M059J (cell line): ENCODE measurements at places on chromosomes 13 and 19.

GRCh38 chr19:16208847-16209665, 11.3 kb downstream of the AP1M1 start:
- DNase-seq: no peak

DNA sequence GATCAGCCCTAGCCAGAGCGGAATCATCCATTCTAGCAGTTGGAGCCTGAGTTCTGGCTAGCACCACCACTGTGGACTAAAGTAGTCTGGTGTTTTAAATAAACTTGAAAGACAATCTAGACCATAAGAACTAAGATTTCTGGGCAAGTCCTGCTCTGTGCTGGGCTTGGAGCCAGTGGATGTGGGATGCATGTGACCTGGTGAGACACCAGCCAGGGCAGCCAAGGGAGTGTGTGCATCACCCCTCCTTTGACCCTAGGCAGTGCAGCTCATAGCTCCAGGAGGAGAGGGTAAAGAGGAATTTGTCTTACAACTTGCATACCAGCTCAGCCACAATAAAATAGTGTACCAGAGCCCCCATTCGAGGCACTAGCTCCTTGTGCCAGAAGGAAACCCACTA, 21.0 kb downstream of the ITGBL1 start:
- DNase-seq: peak; percentile 89

GRCh38 chr13:32234914-32235313, 80.2 kb downstream of the ZAR1L start:
- DNase-seq: peak; percentile 38

DNA sequence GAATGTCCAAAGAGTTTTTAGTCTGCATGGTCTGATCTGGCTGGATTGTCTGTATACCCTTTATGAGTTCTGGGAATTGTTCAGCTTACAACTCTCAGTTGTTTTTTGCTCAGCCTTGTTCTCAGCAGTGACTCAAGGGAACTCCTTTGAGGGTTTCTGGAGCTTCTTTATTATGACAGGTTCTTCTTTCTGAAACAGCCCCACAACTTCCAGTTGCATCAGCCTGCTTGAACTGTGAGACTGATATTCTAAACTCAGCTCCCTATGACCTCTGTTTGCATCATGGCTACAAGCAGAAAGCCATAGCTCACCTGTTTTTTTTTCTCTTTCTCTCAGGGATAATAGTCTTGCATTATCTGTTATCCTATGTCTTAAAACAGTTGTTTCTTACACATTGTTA, 85.0 kb downstream of the TDRD3 start:
- DNase-seq: no peak

DNA sequence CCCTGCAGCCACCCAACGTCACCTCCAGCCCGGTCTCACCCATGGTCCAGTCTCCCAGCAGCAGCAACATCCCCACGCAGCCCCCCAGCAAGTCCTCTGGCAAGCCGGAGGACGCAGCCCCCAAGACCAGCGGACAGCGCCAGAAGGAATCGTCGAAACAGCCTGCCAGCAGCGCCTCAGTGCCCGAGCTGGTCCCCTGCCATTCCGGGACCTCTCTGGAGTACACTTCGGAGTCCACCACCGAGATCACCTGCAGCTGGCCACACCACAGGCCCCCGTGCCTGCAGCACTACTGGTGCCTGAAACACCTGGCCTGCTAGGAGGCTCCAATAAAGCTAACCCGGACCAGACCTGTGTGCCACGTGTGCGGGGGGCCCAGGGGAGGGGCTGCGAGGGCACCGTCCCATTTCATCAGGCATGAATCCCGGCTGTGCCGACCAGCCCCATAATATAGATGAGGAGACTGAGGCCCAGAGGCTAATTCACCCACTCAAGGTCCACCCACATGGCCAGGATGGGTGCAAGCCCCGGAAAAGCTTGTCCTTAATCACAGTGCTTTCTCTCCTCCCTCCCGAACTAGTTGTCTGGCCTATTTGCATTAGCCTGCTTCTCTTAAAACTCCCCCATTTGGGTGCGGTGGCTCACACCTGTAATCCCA, 6.7 kb downstream of the REEP6 start:
- DNase-seq: no peak

- DNase-seq: no peak
Measured at GRCh38 chr19:39187552-39187943, 9.2 kb upstream of the NCCRP1 start.

- DNase-seq: no peak
Measured at GRCh38 chr13:19818223-19818842, 35.6 kb upstream of the PSPC1 start.
